Suppressor macrophage treated with lipopolysaccharide for 1 hour (primary cell): ENCODE measurements at places on chromosomes 13 and 19.

DNA sequence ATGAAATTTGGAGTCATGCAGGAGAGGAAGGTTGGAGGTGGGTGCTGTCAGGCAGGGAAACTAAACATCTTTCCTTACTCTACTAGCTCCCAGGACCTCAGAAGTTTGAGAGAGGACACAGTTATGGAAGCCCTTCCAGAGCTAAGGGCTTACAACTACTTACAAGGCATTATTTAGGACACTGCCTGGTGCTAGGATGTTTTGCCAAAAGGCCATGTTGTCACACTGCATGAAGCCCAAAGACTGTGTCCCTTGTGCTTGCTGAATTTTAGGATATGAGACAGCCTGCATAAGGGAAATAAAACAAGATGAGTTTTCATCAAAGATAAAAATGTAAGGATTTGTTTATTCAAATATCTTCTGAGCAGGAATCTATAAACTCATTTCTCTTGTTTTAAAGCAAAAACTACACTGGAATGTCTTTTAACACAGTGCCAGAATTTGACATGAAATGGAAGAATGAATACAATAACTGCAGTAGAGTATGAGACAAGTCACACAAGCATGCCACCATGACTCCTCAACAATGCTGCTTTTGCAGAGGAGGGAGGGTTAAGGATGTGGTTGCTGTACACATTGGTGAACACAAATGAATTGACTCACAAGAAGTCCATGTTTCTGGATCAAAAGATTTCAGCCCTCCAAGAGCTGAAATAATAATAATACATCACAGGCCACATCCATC is 258.4 kb downstream of the SPRY2 start:
- no peak for DNase-seq

- no peak for DNase-seq
Measured at GRCh38 chr19:5337708-5338655, 2.6 kb downstream of the PTPRS start.

- DNase-seq: no peak
Measured at GRCh38 chr13:26895808-26896466, 135.4 kb upstream of the GPR12 start.

- DNase-seq: no peak
Measured at GRCh38 chr13:102569488-102569887, 27.3 kb upstream of the TPP2 start.

DNA sequence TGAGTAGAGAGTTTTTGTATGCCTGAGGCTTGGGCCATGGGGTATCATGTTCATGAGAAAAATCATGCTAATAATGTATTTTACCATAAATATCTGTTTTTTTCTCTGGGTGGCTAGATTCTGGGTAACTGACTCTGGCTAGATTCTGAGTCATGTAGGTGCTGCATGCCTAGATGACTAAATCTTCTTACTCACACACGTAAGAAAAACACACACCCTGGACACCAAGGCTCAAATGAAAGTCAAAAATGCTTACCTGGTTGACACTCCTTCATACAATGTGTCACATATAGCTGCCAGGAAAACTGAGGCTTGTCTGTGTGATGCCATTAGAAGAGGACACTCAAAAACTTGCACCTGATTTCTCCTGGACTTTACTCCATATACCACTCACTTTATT is 597.4 kb upstream of the SLITRK1 start:
- DNase-seq: no peak

DNA sequence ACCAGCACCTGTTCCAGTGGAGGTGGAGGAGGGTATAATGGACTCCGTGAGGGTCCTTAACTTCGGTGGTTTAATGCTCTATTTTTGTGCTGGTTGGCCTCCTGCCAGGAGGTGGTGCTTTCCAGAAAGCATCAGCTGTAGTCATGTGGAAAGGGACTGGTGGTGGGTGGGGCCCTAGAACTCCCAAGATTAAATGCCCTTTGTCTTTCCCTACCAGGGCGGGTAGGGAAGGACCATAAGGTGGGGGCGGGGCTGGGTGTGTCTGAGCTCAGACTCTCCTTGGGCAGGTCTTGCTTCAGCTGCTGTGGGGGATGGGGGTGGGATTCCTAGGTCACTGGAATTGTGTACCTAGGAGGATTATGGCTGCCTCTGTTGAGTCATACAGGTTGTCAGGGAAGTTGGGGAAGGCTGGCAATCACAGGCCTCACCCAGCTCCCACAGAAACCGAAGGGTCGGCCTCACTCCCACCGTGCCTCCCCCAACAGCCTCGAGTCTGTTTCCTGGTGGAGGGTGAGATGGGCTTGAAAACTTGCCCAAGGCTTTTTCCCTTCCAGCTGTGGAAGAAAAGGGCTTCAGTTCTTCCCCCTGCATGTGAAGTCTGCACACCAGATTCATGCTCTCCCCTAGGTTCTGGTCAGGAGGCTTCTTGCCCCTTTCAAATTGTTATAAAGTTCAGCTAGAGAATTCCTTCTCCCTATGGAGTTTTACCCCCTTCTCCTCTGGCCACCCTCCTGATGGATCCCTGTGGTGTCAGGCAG is 60.3 kb upstream of the CLDN10 start:
- peak; percentile 9 for DNase-seq

- no peak for DNase-seq
Measured at GRCh38 chr19:2246801-2247361, 2.2 kb upstream of the AMH start.

- no peak for DNase-seq
Measured at GRCh38 chr19:16042533-16043085, 33.7 kb upstream of the TPM4 start.

GRCh38 chr19:3275583-3276340 is 51.3 kb downstream of the CELF5 start:
- DNase-seq: peak; percentile 76

DNA sequence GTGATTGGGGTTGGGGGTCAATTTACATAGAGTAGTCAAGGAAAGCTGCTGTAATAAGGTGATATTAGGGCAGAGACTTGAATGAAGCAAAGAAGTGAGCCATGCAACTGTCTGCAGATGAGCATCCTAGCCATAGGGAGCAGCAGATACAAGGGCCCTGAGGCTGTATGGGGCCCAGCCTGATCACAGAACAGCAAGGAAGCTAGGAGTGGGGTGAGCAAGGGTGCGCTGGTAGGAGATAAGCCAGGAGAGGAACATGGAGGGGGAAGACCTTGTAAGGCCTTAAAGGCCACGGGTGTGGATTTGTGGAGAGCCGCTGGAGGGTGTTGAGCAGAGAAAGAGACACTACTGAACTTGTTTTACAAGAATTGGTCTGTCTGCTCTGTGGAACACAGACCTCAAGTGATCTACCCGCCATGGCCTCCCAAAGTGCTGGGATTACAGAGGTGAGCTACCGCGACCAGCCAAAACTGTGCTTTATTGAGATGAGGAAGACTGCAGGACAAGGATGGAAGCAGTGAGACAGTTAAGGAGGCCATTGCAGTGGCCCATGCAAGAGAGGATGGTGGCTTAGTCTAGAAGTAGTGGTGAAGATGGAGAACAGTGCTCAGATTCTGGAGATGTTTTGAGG is 93.0 kb downstream of the ZAR1L start:
- no peak for DNase-seq

GRCh38 chr19:661427-662196 is 1.4 kb downstream of the RNF126 start:
- DNase-seq: peak; percentile 66

DNA sequence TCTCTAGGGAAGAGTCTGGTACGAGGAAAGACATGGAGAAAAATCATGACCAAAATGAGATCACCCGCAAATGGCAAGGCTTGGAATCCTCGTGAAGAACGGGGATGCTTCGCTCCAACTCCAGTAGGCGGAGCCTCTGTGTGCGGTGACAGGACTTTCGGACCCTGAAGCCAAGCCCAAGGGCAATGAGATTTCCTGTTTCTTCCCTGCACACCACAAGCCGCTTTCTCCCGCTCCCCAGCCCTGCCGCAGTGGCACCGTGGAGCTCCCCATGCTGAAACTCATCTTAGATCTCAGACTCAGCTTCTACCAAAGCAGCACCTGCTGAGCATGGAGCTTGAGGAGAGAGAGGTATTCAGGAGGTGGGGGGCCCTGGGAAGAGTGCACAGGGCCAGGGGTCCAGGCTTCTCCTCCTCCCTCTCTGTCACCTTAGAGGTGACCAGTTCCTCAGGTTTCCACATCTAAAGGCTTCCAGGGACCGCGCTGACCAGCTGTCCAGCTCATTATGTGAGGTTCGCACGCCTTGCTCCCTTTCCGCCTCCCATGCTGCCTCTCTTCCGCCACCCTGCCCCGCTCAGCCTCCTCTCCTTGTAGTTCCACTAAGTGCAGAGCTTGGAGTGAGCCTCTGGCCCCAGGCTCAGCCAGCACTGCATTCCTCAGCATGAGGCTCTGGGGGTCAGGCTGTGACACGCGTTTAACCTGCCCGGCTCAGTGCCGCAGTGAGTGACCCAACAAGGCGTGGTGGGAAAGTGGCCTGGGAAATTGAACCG is 153.8 kb upstream of the SOX1 start:
- DNase-seq: no peak

GRCh38 chr19:51168564-51169282 is 26.6 kb downstream of the SIGLEC7 start:
- no peak for DNase-seq

GRCh38 chr13:31264151-31264550 is 64.4 kb downstream of the B3GLCT start:
- peak; percentile 20 for DNase-seq

DNA sequence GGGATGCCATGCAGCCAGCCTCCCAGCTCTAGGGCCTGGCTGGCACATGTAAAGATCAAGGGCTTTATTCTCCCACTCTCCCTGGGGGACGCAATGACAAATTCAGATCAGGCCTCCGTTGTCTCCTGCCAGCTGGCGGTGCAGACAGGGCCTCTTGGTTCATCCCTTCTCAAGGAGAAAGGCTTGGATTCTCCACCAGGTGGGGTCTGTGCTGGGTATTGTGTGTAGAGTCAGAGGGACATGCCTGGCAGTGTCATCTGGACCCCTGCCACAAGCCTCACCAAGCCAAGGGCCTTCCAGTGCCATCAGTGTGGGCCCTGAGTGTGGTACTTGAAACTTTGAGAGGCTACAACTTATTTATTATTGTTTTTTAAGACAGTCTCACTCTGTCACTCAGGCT is 8.4 kb upstream of the PTPRS start:
- no peak for DNase-seq

GRCh38 chr13:69737129-69737935 is 370.3 kb upstream of the ATXN8OS start:
- DNase-seq: no peak

- DNase-seq: no peak
Measured at GRCh38 chr19:4449022-4449638, 8.5 kb downstream of the UBXN6 start.

DNA sequence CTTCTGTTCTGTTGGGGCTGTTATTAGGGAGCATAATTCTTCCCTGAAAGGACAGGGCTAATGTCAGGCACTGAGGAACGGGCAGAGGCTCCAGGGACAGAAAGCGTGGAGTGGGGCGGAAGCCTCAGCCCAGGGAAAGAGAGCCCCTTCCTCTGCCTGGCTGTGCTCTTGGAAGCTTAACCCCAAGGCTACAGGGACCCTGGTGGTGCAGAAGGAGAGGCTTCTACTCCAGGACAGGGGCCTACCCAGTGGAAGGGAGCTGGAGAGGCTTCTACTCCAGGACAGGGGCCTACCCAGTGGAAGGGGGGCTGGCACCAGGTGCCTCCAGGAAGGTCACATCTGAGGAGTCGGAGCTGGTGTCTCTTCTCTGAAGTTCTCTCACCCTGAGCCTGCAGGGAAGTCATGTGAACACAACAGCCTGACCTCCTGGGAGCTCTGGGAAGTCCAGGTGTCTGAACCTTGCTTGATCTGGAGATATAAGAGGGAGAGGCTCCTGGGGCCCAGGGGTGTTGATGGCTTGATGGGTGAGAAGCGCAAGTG is 159.5 kb upstream of the SOX1 start:
- DNase-seq: no peak

DNA sequence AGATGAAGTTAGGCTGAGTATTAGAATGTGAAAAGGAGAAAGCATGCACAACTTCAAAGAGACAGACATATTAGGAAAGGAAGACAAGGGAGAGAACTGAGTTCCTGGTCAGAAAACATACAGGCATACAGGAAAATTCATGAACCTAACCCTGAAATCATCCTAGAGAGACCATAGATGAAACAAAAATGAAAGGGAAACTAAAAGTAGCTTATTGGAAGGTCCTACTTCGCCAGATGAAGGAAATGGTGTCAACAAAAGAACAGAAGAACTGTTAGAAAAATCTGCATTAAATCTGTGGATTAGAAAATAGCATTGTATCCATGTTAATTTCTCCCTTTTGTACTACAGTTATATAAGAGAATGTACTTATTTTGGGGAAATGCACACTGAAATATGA is 169.0 kb upstream of the UFM1 start:
- DNase-seq: no peak
